Natural killer cell treated with Interleukin-12 subunit alpha and Interleukin-12 subunit beta and Interleukin-15 and Interleukin-18, amount 100 ng/mL, for 72 hours (primary cell): ENCODE measurements at places on chromosomes 5 and 9. TPM values are rescaled to one million over a fixed set of nuclear protein-coding genes. Genes with fewer than 3 reads are reported as not detected.

DNA sequence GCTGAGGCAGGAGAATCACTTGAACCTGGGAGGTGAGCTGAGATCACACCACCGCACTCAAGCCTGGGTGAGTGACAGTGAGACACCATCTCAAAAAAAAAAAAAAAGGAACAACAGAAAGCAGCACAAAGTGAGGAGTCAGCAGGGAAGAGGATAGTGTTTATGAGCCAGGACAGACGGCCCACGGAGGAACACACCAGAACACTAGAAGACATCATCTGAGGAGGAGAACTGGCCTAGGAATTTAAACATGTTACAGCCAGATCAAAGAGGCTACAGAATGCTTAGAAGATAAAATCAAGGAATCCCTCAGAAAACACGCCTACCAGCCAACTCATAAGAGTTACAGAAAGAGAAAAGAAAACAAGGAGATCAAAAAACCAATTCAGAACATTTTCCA is 12.2 kb downstream of the UBAC1 start:
- DNase-seq: no peak
- H3K27me3 ChIP-seq: no peaks in the 10 kb centered on the region
- no peak overlapping the region for H3K4me3 ChIP-seq
- no peak overlapping the region for H3K27ac ChIP-seq
- no peaks in the 10 kb centered on the region for H3K4me1 ChIP-seq
- peaks cover 14% of the 10 kb centered on the region for H3K36me3 ChIP-seq

SH3RF2 gene
- total RNA-seq: 0.50 TPM

ZNF608 gene
- total RNA-seq: 0.59 TPM

RELL2 gene
- 8.1 TPM for total RNA-seq

DNA sequence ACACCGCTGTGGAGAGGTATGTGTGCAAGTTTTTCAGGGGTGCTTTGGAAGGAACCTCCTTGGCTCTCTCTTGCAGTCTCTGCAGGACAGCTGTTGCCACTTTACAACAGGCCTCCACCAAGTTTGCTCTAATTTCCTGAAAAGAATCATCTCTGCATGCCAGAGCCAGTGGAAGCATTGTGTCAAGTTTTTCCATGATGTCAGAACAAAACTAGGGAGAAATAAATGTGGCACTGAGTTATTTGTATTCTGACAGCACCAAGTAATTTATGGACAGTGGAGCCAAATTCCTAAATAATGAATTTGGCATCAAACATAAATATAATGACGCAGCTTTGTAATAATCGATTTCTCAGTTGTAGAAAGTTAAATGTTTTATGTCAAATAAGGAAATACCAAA is 146.9 kb downstream of the KIAA0825 start:
- H3K4me3 ChIP-seq: no peak overlapping the region
- no peak for DNase-seq
- no peaks in the 10 kb centered on the region for H3K27me3 ChIP-seq
- H3K4me1 ChIP-seq: no peaks in the 10 kb centered on the region

GRCh38 chr5:74945561-74946165 is 79.5 kb upstream of the FAM169A start:
- H3K4me1 ChIP-seq: peaks cover 4% of the 10 kb centered on the region
- no peaks in the 10 kb centered on the region for H3K36me3 ChIP-seq
- no peak for DNase-seq

GEMIN5 gene
- total RNA-seq: 49.8 TPM

PGM5 gene
- total RNA-seq: not detected
